ENCODE measurements at places on chromosomes 16 and 17.

GRCh38 chr17:2595716-2596115 lies 2.3 kb downstream of the PAFAH1B1 start:
- DNase-seq, result no peak

GRCh38 chr17:61161615-61162134 lies 238.0 kb upstream of the TBX2 start:
- no peak for DNase-seq

GRCh38 chr16:72590151-72590937 lies 418.4 kb upstream of the PMFBP1 start:
- DNase-seq, result no peak

DNA sequence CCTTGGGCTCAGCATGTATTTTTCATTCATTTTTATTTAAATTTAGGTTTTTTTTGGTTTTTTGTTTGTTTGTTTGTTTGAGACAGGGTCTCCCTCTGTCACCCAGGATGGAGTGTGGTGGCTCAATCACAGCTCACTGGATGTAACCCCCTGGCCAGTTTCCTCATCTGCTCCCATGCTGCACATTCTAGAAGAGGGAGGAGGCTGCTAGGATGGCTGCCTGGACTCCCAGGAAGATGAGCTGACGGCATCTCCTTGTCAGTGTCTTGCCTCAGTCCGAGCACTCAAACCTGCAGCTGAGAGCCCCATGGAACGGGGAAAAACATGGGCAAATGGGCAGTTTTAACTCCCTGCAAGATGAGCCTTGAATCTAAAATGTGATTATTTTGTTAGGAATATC lies 7.5 kb downstream of the MEAK7 start:
- no peak for DNase-seq

GRCh38 chr16:7571366-7571765 lies 238.7 kb downstream of the RBFOX1 start:
- no peak for DNase-seq

- DNase-seq, result no peak
Measured at GRCh38 chr17:6661464-6661848, 9.9 kb downstream of the C17orf100 start.

- DNase-seq, result no peak
Measured at GRCh38 chr17:3828151-3828851, 17.7 kb downstream of the NCBP3 start.

DNA sequence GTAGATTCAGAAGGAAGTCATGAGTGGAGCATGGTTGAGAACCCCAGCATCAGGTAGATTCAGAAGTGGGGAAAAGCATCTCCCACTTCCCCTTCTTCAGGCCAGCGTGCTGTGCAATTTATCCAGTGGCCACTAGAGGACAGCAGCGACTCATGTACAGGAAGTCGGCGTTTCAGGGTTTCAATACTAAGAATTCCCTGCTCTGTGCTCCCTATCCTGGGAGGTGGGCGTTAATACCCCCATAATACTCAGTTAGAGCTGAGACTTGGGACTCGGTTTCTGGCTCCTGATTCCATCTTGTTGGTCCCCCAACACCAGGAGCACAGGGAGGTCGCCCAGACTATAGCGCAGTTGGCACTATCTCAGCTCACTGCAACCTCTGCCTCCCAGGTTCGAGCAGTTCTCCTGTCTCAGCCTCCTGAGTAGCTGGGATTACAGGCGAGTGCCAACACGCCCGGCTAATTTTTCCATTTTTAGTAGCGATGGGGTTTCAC lies 75.3 kb upstream of the AMZ2 start:
- peak; percentile 61 for DNase-seq

- no peak for DNase-seq
Measured at GRCh38 chr16:67461600-67462278, 19.2 kb downstream of the ATP6V0D1 start.

GRCh38 chr17:19796457-19796856 lies 48.4 kb upstream of the ALDH3A1 start:
- no peak for DNase-seq

DNA sequence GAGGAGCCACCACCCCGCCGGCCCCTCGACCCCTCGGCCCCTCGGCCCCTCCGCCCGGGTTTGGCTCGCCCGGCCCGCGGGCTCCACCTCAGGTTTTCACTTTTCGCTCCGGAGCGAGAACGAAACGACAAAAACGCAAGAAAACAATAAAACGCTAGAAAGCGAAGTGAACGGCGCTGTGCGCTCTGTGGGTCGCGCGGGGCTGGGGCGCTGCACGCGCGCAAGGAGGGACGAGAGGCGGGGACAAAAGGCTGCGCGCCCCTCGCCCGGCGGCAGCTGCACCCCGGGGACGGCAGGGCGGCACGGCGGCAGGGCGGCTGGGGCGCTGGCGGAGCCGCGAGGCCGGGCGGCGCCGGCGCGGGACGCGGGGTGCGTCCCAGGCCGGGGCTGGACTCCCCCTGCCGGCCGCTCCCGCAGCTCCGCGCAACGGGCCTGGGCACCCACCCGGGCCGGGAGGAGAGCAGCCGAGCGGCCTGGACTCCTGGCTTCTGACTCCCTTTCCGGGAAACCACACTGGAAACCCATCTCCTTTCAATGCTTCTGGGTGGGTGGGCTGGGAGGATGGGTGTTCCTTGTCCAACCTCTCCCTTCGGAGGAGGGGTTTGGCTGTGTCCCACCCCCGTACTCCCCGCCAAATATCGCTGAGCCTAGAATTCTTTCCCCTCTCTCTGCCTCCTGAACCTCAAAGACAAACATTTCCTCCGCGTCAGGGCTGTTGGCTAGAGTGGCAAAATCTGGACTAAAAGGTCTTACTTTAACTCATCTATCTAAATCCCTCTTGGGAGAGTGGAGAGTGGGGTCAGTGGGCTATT lies 9.9 kb downstream of the TBX2 start:
- peak; percentile 21 for DNase-seq

DNA sequence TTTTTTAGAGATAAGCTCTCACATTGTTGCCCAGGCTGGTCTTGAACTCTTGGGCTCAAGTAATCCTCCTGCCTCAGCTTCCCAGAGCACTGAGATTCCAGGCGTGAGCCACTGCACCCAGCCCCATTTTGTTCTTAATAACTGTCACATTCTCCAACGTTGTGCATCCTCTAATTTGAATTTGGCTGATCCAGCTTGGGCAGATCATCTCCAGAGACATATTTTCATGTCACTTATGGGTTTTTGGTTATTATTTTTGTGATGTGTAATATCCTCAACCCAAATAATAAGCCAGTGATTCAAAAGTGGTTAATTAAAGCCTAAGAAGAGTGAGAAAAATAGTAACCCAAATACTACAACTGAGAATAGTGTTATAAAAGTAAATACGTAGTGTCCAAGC lies 16.2 kb upstream of the COL1A1 start:
- DNase-seq, result no peak

- no peak for DNase-seq
Measured at GRCh38 chr16:58012481-58012880, 11.3 kb downstream of the USB1 start.

- DNase-seq, result no peak
Measured at GRCh38 chr17:76437467-76438402, 15.2 kb downstream of the UBE2O start.

GRCh38 chr16:13766334-13766733 lies 153.6 kb upstream of the ERCC4 start:
- DNase-seq, result no peak

- DNase-seq, result no peak
Measured at GRCh38 chr16:47013910-47014309, 40.4 kb upstream of the DNAJA2 start.

DNA sequence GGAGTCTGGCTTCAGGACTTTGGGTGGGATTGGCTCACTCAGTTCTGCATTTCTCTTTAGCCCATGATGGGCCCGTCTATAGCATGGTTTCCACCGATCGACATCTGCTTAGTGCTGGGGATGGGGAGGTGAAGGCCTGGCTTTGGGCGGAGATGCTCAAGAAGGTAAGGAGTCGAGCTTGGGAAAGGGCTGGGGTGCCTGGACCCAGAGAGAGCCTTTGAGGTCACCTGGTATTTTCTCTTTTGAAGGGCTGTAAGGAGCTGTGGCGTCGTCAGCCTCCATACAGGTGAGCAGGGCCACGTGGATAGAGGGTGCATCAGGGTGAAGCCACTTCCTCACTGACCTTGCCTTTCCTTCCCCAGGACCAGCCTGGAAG lies 2.2 kb downstream of the THOC6 start:
- DNase-seq, result no peak

DNA sequence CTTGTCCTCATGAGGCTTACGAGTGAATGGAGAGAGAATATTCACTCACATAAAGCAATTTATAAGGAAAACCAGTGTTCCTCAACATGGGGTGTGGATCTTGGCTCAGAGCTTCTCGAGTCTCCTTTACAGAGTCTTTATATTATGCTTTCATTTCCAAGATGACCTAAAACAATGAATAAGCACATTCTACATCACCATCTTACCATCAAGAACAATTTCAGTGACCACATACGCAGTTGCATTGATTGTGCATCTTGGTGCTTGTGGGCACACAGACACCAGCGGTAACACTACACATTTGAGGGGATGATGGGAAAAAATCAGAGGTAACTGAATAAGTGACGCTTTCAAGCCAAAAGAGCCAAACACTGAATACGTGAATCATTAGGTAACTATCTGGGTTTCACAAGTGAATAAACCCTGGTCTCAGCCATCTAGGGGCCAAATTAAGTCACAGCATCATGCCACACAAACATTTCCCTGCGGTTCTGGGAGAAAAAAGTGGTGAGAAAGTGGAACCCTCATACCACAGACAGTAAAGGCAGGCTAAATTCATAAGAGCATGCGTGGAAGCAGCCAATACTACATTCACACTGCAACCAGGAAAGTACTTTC lies 9.4 kb downstream of the CWC25 start:
- no peak for DNase-seq

DNA sequence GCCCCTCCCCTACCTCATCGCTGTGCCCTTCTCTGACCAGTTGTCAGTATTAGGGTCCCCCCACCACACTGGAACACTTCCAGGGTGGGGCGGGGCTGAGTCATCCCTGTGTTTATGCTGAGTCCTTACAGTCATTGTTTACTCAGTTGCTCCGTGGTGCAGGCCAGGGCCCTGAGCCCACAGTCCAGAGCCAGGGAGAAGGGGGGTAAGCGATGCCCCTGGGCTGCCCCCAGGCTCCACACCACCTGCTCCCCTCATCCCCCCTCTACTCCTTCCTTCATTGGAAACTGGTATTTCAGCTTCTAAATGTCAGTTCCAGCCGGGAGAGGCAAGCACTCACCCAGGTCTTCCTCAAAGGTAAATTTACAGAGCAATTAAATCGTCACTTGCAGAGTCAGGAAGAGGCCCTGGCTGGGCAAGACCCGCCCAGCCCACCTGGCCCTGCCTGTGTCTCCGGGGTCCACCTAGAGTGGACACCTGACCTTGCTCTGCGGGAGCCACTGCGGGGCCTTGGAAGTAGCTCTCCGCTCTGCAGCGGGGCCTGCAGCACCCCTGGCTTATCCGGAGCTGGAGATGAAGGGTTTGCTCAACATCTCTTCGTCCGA lies 4.8 kb downstream of the ATP2A3 start:
- no peak for DNase-seq

GRCh38 chr17:12599186-12599920 lies 66.3 kb upstream of the MYOCD start:
- no peak for DNase-seq

DNA sequence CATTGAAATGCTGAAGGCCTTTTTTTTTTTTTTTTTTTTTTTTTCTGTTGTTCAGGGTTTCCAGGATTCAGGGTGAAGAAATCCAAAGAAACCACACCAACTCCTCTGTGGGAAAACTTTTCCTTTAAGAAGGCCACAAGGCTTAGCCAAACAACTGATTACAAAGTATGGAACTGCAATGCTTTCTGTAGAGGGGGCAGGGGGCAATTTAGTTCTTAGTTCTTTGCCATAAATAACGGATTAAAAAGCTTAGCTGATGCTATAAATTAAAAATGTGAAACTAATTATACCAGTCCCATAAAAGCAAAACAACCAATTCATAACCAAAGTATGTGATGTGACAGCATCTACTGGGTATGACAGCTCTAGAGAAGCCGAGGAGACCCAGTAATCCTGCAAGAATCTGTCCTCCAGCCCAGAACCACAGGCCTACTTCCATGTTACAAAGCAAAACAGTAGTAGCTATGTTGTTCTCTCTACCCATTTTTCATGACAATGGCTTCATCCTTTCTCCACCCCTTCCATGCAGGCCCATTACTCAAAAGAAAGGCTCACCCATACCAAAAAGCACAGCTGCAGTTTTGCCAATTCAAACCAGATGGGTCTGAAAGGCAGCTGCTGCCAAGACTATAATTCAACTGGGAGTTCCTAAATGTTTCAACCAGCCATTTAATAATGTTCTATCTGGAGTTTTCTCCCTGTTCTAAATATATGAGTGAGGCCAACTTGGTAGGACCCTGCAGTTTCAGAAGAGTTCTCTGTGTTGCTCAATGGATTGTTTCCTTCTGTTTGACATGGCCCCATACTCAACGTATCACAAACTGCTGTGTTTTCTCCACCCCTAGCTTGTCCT lies 167.1 kb upstream of the ZFHX3 start:
- DNase-seq, result no peak

- no peak for DNase-seq
Measured at GRCh38 chr17:36856222-36856621, 81.1 kb upstream of the LHX1 start.

DNA sequence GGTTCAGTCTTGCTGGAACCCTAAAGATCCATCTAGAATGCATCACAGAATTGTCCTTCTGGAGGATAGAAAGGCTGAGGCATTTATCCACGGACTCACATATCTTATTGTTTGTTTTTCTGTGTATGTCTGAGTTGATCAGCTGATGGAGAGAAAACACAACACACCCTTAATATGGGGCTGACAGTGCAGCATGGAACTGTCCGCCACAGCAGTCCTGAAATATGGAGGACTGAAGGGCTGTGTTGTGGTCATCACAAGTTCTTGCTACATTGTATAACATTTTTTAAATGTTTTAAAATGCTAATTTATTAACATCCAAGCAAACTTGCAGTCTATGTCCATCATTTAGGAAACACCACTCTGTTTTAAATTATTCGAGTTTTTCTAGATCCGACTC lies 448.9 kb upstream of the ERCC4 start:
- no peak for DNase-seq

- no peak for DNase-seq
Measured at GRCh38 chr16:5025171-5025632, 8.5 kb downstream of the NAGPA start.

DNA sequence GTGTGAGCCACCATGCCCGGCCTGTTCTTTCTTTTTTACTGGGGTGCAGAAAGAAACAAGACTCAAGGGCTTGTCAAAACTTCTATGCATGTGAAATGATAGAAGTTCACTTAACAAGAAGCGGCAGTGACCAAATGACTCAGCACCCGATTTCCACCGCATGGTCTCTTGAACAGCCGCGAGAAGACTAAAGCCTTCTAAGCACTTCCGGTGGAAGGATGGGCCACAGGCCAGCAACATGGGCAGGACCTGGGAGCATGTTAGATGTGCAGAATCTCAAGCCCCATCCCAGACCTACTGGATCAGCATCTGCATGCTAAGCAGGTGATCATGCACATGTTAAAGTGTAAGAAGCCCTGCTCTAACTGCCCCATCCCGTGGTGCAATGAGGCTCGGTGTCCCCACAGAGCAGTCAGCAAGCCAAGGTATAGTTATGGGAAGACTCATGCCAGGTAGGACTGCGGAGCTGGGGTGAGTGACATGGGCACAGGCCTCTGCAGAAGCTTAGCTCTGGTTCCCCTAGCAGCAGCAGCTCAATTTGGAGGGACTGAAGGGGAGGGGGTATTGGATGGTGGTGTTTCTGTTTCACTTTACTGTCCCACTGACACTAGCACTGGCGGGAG lies 88.5 kb upstream of the HNF1B start:
- peak; percentile 35 for DNase-seq

Measured in activated T-helper 1 cell treated with anti-CD3 and anti-CD28 coated beads, Interleukin-12 subunit alpha, Interleukin-12 subunit beta, Interleukin-2, Interleukin-4 antibody, amounts not matched to agents 30 ng/mL and 10 ng/mL and 1 ng/mL, durations not matched to agents 14 hours and 24 hours and 36 hours (primary cell).